AG10803 (cell line): ENCODE measurements at places on chromosomes 7 and 10.
A peak's percentile ranks its signal among the peaks of the same experiment; 100 is the strongest.

- DNase-seq: peak; percentile 87
Measured at GRCh38 chr7:157043745-157044144, 33.3 kb upstream of the MNX1 start.

DNA sequence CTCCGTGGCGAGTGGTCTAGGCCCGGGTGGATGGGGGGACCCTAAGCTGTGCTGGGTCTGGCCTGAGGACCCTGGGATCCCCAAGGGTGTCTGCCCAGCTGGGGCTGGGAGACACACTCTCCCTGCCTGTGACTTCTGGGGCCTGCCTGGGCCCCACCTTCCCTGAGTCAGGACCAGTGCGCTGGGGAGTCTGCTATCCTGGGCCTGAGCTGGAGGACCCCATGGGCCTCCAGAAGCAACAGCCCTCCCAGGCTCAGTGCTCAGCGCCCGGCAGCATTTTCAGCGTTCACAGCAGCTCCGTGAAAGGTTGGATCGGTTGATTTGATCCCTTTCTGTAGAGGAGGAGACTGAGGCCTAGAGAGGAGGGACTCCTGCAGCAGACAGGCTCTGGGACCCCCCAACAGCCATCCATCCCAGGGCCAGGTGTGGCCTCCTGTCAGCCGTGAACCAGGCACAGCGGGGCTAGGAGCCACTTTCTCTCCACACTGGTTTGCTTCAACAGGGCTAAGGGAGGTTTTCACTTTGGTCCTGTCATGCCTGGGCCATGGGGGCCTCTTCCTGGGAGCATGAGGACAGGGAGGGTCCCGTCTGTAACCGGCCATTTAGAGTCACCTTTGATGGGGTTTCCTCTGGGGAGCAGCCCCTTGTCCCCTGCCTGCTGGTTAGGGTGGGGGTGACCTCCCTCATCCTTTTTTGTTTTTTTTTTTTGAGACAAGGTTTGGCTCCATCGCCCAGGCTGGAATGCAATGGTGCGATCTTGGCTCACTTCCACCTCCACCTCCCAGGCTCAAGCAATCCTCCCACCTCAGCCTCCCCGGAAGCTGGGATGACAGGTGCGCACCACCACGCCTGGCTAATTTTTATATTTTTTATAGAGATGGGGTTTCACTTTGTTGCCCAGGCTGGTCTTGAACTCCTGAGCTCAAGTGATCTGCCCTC is 12.4 kb downstream of the FOXL3 start:
- no peak for DNase-seq

DNA sequence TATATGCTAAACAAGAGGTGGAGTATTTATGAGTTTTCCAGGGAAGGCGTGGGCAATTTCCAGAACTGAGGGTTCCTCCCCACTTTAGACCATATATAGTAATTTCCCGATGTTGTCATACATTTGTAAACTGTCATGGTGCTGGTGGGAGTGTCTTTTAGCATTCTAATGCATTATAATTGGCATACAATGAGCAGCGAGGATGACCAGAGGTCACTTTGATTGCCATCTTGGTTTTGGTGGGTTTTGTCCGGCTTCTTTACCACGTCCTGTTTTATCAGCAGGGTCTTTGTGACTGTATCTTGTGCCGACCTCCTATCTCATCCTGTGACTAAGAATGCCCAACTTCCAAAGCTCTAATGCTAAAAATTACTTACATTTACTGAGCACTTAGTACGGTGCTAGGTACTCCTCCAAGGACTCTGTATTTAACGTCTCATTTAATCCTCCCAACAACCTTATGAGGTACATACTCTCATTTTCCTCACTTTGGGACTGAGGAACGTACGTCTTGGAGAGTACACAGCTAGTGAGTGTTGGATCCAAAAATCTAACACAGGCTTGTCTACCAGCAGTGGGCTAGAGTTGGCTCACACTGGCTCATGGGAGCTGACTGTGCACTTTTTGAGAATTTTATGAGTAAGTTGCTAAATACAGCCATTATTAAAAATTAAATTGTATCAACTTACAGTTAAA is 144.8 kb upstream of the NEBL start:
- no peak for DNase-seq

DNA sequence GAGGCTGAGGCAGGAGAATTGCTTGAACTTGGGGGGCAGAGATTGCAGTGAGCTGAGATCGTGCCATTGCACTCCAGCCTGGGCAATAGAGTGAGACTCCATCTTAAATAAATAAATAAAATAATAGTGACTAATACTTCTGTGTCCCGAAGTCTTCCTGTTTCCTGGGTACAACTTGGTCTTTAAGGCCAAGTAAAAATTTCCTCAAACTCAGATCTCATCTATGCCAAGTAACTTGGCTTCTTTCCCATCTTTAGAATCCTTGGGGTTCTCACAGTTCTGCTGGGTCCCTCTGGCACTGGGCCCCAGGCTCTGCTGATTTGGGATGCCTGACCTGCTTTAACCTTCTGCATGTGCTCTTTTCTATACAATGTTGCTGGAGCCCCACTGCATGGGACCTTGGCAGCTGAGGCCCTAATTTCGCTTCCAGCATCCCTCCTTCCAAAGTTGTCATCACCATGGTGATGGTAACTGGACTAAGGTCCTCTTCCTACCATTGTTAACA is 22.7 kb upstream of the AKR1B10 start:
- no peak for DNase-seq

DNA sequence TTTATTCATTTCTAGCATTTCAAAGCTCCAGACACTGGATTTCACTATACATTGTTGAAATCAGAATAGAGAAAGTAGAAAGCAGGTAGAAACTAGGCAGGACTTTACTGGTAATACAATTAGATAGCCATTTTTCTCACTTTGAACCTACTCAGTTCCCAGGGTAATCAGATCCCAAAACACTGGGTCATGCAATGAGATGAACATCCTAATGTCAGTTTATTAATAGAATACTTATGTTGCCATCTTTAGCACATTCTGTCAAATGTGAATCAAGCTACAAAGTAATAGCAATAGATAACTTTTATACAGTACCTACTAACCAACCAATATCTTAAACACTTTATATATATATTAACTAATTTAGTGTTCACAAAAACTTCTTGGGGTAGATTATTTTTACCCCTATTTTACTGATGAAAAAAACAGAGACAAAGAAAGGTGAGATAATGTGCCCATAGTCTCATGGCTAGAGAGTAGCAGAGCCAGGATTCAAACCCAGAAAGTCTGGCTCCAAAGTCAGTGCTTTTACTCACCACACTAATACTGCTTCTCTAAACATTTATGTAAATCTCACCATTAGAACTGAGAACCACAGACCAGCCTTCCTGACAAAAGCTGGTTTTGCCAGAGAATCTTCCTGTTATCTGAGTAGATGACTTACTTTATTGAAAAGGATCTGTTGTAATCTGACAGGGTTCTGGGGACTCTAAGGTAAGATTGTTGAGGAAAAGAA is 153.8 kb upstream of the KAT6B start:
- no peak for DNase-seq

- DNase-seq: peak; percentile 98
Measured at GRCh38 chr10:18738835-18739234, 79.6 kb downstream of the ARL5B start.

- no peak for DNase-seq
Measured at GRCh38 chr10:31390804-31391203, 71.8 kb downstream of the ZEB1 start.

DNA sequence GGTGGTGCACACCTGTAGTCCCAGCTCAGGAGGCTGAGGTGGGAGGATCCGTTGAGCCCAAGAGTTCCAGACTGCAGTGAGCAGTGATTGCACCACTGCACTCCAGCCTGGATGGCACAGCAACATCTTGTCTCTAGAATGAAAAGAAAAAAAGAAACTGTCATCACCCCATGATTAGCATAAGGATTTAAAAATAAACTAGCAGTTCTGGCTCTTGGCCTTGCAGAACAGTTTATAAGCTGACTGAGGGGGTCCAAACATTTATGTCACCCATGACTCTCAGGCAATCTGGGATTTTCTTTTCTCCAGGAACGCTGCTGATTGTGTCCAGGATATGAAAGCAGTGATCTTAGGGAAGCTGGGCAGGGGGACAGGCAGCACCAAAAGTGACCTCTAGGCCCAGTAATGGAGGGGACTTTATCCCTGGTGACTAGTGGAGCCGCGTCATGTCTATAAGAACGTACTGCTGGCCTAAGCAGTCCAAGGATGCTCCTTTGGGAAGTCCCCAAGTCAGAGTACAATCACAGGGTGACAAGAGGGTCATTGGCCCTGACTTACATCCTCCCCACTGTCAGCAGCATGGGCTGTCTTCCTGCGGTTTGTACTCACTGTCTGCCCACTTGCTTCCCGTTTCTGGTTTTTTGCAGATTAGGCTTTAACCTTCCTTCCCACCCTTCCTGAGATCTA is 177.4 kb downstream of the ARHGAP12 start:
- DNase-seq: no peak

GRCh38 chr7:22627136-22627535 is 99.9 kb upstream of the IL6 start:
- DNase-seq: peak; percentile 96

DNA sequence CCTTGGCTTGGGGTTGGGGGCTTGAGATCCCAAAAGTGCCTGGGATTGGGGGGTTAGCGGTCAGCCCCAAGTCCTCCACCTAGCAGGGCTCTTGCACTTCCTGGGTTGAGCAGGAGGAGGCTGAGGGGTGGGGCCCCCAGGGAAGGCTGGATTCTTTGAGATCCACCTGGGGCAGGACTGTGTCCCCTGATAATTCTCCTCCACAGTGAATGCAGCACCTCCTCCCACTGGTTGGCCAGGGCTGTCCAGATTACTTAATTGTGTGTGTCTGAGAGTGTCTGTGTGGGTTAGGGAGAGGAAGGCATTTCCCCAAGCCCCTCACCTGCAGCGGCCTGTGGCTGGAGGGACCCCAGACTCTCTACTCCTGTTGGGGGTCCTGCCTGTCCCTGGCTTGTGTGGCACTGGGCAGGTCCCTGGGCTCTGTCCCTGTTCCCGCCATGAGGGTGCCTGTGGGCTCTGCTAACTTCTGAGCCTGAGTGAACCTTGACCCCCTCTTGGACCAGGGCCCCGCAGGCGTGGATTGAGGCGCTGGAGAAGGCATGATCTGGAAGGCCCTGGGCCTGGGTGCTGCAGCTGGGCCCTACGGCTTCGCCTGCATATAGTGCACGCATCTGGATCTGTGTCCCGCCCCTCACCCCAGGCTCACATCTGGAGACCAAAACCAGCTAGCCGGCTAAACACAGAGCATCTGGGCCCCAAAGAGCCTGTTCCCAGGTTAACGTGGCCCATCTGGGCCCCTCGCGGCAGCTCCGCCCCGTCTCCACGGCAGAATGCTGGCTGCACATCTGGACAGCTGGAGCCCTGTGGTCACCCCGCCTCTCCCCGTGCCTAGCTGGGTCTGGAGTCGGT is 10.4 kb downstream of the TMEM270 start:
- peak; percentile 44 for DNase-seq

- no peak for DNase-seq
Measured at GRCh38 chr7:100965045-100965722, 4.2 kb upstream of the MUC12 start.

DNA sequence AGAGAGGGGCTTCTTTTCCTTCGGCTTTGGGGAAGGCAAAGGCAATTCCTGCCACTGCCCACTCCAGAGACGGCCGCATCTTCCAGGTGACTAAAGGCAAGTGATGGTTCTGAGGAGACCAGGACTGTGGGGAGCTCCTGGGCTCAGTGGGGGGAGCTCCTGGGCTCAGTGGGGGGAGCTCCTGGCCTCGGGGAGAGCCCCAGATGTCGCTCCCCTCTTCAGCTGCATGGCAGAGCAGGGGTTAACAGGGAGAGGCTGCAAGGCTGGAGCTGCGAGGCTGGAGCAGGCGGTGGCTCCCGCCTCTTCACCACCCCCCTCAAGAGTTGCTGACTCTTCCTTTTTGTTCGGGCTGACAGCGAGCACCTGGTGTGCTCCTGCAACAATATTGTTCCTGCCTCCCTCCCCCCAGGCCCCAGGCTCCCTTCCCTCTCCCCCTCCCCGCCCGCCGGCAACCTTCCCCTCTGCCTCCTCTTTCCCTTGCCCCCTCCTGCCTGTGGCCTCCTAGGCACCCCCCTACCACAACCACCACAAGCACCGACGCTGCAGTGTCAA is 56.3 kb upstream of the LBX1 start:
- DNase-seq: no peak
